Stimulated activated CD4-positive, alpha-beta T cell treated with anti-CD3 and anti-CD28 coated beads, TNF-alpha, amount 100 ng/mL, for 4 hours (primary cell): ENCODE measurements at places on chromosomes 13 and 19.

- DNase-seq = no peak
Observed at GRCh38 chr19:48703316-48703715, 7.5 kb downstream of the FUT2 start.

DNA sequence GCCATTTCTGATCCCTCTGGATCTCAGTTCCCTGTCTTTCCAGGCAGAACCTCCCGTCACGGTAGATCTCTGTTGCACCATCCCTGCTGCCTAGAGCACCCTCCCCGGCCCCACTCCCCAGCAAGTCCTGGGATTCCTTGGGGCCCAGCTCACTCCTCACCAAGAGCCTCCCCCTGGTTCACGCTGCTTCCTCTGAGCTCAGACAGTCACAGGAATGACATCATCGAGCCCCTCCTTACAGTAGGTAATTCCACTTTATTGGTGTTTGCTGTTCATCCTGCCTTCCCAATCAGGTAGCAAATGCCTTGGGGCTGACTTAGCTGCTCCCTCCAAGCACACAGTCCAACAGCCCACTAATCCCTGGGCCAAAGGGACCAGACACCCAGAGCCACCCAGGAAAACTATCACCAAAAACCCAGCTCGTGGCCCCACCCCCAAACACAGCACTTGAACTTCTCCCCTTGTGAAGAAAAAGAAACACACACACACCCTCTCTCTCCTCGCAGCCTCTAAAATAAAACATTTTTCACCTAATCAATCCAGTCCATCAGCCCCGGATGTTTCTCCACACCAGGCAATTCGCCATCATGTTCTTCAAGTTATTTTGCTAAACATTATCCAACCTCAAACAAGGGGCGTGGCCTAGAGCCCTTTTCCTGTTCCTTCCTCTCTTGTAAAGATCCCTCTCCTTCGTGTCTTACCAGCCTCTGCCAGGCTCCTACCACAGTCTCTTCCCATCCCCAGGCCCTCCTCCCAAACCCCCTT, 2.5 kb downstream of the NAPA start:
- no peak for DNase-seq

GRCh38 chr13:73521290-73521624, 462.5 kb downstream of the KLF5 start:
- DNase-seq = no peak

- DNase-seq = no peak
Observed at GRCh38 chr19:595326-596262, 5.9 kb downstream of the HCN2 start.

GRCh38 chr13:112106478-112107141, 39.7 kb downstream of the SOX1 start:
- DNase-seq = no peak

DNA sequence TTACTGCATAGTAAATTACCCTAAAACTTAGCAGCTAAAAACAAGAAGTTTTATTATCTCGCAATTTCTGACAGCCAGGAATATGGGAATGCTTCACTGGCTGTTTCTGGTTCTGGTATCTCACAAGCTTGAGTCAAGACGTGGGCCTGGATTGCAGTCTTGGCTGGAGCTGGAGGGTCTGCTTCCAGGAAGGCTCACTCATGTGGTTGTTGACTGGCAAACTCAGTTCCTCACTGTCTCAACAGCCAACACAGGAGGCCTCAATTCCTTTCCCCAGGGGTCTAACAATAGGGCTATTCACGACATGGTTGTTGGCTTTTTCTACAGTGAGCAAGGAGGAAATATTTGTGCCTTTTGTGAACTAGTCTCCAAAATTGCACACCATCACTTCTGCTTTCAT, 146.3 kb downstream of the GPC5 start:
- no peak for DNase-seq

GRCh38 chr19:41957161-41957837, 1.8 kb downstream of the RABAC1 start:
- no peak for DNase-seq

GRCh38 chr13:27158335-27158734, 13.3 kb downstream of the USP12 start:
- DNase-seq = no peak

DNA sequence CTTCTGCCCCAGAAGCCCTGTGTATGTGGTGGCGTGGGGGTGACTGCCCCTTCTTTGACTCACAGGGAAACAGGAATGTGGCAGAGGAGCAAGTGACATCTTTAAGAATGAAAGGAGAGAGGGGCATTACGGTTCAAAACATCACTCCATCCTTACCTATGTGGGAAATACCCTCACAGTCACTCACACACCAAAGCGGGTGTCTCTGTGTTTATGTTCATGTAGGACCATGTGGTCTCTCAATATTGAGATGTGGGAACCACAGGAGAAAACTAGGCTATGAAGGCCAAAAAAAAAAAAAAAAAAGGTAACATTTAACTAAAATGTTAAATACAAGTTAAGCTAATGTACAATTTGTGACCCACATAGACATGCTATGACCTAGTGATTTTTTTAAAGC, 153.6 kb upstream of the GPR12 start:
- DNase-seq = no peak

DNA sequence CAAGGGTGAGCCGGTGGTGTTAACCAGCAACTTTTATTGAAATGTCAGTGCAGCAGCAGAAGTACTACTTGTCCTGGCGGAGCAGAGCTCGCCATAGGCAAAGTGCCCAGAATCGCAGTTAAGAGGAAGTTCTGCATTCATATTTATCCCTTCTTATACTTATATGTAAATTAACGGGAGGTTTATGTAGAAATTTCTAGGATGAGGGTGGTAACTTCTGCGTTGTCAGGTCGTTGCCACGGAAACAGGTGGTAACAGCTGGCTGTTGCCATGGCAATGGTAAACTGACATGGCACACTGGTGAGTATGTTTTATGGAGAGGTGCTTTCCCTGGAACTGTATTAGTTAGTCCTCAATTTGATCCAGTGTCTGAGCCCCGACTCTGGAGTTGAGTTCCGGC, 2494.9 kb upstream of the PCDH20 start:
- no peak for DNase-seq

DNA sequence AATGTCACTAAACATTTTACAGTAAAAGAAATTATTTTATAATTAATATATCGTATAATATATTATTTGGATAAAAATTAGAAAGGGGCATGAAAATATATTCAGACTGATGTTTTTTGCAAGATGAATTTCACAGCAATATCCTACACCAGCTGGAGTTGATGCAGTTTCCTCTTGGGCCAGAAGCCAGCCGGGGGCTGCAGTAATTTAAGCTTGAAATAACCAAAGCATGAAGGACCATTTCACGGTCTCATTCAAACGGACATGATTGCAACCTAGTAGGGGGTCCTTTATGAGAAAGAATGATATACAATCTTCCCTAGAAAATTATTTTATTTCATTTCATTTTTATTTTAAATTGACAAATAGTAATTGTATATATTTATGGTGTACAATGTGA, 797.2 kb upstream of the PCDH9 start:
- no peak for DNase-seq

DNA sequence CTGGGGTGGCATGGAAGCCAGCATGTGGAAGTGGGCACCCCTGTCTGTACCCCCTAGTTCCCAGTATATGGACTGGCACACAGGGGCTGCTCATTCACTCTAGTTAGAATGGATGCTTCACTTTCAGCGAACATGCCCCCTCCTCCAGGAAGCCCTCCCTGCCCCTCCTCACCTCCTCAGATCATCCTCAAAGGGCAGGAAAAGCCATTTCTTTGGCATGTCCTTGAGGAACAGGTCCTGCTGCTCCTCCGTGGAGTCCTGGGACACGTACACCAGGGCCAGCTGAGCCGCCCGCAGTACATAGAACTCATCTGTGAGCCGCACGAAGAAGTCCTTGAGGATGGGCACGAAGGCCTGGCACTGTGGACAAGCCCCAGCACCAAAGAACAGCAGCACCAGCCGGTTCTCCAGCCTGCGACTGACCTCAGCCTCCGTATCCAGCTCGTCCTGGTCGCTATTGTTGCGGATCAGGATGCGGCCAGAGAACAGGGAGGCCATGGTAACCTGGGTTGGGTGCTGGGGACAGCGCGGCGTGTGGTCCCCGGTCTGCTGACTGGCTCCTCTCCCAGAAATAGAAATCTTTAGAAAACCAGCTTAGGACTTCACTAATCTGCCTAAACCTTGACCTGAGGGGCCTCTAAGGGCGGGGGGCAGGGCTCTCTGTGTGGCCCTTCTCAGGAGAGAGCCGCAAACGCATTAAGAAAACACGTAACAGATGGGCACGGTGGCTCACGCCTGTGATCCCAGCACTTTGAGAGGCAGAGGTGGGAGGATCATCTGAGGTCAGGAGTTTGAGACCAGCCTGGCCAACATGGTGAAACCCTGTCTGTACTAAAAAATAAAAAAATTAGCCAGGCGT, at the start of gene NXNL1:
TSS of gene NXNL1 (minus strand) at position 555 of the 859 bp plus-strand sequence. CDS start at position 498, 57 bp downstream.
- DNase-seq = no peak

DNA sequence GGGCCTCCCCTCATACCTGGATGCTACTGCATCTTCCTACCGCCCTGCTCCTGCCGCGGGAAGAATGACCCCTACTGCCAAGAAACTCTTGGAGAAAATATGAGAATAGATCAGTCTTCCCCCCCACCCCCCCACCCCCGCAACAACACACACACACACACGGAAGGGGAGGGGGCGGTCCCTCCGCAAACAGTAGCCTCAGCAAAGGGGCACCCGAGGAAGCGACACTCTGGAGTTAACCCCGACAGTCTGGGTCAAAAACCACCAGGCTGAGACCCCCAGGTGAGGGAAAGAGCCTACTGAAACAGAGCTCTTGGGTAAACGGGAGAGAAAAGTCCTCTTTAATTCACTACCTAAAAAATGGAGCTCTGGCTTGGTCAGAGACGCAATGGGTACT, 1.2 kb downstream of the MED26 start:
- DNase-seq = no peak

GRCh38 chr13:40666933-40667621, 636 bp upstream of the FOXO1 start:
- no peak for DNase-seq

DNA sequence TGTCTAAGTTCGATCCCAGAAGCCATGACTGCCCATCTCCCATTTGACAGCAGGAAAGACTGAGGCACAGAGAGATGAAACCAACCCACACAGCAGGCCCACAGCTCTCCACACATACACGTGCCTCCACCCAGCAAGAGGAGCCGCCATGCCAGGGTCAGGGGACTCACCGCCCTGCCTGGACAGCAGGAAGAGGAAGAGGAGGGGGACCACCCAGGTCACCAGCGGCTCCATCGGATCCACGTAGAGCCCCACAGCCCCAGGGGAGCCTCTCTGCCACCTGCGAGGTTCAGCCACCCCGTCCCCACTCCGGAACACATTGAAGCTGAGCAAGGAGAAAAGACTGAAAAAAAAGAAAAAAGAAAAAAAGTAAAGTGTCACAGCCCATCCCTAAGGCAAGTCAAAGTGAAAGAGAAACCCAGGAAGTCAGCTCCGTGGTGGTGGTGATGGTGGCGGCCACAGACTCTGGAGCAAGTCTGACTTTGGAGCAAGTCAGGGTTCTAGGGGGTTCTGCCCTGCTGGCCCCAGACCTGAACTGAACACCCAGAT, at the start of gene IL12RB1:
TSS of gene IL12RB1 (minus strand) at position 345 of the 549 bp plus-strand sequence. CDS start at position 234, 111 bp downstream.
- DNase-seq = no peak

GRCh38 chr19:46614114-46614722, 10.7 kb downstream of the PTGIR start:
- peak; percentile 72 for DNase-seq

DNA sequence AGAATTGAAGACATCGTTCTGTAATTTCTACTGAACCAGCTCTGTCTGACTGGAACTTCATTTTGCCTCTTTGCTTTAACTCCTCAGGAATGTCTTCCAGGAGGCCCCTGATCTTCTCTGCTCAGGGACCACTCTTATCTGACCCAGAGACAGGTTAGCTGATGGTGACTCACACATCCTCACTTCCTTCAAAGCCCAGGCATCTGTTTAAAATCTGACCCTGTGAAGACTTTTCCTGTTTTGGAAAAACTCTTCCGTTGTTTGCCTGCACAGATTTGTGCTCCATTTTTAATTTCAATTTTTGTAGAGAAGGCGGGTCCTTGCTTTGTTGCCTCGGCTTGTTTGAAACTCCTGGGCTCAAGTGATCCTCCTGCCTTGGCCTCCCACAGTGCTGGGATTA, 1.6 kb downstream of the ARL11 start:
- DNase-seq = no peak

GRCh38 chr19:39676004-39676403, 20.3 kb downstream of the LGALS16 start:
- DNase-seq = no peak

GRCh38 chr13:70905035-70905434, 796.8 kb upstream of the KLHL1 start:
- no peak for DNase-seq

GRCh38 chr19:46629546-46630025, 4.7 kb upstream of the PTGIR start:
- DNase-seq = no peak

GRCh38 chr19:53810891-53811290, 13.2 kb downstream of the NLRP12 start:
- no peak for DNase-seq

GRCh38 chr13:19587635-19588300, 26.4 kb upstream of the TPTE2 start:
- no peak for DNase-seq

- DNase-seq = no peak
Observed at GRCh38 chr19:45099467-45100191, 6.7 kb downstream of the PPP1R37 start.

DNA sequence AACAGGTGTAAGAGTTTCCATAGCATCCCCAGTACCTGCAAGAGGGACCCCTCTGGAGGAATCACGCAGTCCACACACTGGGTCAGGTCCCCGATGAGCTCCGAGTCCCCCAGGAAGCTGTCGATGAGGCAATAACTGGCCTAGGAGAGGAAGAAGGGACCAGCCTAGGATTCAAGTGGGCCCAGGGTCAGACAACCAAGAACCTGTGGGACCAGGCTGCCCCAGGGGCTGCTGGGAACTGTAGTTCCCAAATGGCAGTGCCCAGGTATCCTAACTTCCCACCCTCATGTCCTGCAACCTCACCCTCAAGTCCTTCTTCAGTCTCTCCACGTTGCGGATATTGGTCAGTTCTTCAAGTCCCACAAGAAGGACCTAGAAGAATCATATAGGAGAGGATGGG, 1.8 kb downstream of the FUZ start:
- DNase-seq = no peak

GRCh38 chr19:19270749-19271571, 2.1 kb downstream of the TM6SF2 start:
- no peak for DNase-seq

DNA sequence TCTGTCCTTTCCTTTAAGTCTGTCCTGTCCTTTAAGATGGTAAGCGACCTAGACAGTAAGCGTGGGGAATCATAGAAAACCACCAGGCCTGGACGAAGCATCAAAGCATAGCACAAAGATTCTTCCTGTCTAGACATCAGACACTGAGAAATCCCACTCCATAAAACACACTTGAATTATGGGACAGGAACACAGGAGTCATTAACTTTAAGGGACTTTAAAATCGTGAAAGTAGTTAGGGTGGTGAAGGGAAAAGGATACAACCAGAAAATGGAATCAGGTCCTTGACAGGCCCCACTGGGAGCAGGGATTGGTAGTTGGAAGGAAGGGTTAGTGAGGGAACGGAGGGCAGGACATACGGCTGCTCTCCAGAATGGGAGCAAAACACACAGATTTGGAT, 31.6 kb upstream of the C1QTNF9 start:
- DNase-seq = no peak

- no peak for DNase-seq
Observed at GRCh38 chr13:98324105-98324504, 147.0 kb upstream of the RNF113B start.
